ENCODE measurements at places on chromosomes 3 and 15.

- no peak for DNase-seq
These were observed 545.0 kb downstream of the SI start for GRCh38 chr3:164533275-164533674.

- no peak for DNase-seq
These were observed 68.4 kb downstream of the DPH6 start for GRCh38 chr15:35477312-35478262.

- DNase-seq = no peak
These were observed 28.1 kb downstream of the ARHGEF26 start for GRCh38 chr3:154149286-154149685.

GRCh38 chr3:44762170-44762677 is 630 bp downstream of the KIF15 start:
- DNase-seq = peak; percentile 0

GRCh38 chr3:170680593-170680992 is 94.7 kb upstream of the SLC7A14 start:
- no peak for DNase-seq

- peak; percentile 58 for DNase-seq
These were observed 111.6 kb upstream of the SLC6A6 start for GRCh38 chr3:14290631-14291385.

DNA sequence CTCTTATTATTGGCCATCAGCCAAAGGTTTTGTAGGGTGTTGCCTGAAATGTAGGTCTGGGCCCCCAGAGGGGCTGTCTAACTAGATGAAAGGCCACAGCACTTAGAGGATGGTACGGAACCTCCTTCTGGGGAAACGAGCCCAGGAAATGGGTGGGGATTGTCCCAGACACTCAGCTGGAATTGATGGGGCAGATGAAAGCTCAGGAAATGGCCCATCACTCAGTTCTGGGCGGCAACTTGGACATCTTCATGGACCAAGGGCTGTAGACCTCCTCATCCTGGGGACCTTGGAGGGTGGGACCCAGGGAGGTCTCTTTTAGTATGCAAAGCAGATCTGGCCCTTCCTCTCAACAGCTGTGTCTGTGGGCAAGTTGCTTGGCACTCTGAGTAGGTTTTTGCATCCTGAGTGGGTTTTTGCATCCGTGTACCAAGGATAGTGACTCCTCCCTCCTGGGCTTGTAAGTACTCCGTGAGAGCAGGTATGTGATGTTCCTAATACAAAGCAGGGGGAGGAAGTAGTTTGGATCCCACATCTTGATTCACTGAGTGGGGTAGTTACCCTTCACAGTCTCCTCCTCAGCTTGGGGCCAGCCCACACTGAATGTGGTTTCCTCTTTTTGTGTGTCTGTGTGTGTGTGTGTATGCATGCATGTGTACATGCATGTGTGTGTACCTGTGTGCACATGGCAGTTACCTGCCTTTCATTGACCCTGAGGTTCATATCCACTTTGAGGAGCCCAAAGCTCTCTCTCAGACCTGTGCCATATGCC is 292.0 kb downstream of the RPLP1 start:
- no peak for DNase-seq

DNA sequence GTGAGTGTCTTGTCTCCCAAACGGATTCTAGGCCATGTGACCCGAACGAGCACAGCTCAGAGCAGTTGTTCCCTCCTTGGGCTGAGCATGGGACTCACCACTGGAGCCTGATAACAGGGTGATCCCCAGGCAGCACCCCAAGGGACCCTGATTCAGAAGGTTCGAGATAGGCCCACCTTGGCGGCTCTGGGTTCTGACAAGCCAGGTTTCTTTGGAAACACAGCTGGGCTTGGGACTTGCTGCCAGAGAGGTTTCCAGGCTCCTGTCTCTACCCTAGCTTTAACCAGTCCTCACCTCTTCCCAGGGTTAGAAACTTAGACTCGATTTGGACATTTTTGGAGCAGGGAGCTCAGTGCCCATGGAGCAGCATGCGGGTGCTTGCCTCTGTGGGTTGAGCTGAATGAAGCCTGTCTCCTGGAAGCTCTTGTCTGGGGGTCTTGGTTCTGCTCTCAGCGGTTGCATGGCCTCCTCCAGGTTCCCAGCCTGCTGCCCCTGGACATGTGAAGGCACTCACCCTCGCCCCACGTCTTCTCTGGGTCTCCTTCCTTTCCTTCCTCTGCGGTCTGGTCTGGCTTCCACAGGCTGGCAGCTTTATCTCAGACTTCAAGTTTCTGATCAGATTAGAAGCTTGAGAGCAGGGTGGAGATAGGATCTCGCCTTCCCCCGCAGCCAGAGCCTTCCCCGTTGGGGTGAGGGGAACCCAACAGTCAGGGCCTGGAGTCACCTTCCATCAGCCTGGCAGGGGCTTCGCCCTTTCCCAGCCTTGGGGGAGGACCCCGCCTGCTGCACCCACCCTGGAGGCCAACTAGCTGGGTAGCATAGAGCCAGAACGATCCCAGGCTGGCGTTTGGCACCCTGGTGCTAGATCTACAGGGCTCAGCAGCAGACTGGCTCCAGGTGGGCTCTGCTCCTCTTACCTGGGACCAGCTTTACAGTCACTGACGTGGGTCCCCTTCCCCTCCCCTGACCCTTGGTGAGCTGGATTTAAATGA is 21.0 kb downstream of the PAQR5 start:
- no peak for DNase-seq

GRCh38 chr3:45491344-45491743 is 103.0 kb downstream of the LARS2 start:
- no peak for DNase-seq

GRCh38 chr15:71440489-71441110 is 325.3 kb downstream of the THSD4 start:
- peak; percentile 40 for DNase-seq

- no peak for DNase-seq
These were observed 619.8 kb upstream of the ZNF717 start for GRCh38 chr3:76405196-76405595.

DNA sequence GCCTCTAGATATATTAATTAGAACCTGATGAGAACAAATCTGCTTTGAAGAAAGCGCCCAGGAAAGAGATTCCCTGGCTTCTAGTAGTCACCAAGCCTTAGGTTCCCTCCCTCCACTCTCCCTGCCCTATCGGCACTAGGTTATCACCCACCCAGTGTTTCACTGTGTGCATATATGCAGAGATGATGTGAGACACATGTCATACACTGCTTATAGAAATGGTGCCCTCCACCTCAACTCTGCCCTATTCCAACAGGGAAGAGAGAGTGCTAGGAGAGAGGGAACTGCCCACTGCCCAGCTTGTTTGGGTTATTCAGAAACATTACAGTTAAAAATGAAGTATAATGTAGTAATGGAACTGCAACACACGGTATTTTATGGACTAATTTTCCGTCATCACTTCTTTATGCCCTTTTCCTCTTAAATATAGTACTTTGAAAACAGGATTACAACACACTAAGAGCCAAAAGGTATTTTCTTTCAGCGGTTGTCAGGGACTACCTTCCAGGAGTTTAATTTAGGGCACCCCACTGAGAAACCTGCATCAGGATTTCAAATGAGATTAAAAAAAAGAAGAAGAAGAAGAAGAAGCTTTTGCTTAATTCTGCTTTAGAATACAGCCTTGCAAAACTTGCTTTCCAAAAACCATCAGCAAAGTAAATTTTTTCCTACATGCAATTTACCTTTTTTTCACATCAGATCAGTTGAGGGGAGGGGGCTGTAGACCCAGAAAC is 55.3 kb downstream of the MEIS2 start:
- DNase-seq = no peak

DNA sequence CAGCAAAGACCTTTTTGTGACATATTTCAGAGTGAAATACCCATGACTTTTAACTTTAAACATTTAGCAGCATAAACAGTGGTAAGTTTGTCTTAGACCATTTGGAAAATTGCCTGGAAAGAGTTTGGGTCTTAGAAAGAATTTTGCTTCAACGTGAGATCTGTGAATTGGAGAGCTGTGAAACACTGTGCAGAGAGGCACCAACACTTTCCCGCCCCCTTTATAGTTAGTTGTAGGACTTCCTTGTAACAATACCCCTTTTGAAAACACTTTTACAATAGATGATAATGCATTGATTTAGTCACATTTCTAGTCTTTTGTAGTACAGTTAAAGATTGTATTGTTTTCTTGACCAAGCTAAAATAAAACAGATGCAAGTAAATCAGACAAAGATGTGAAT is 43.5 kb upstream of the MBNL1 start:
- no peak for DNase-seq

GRCh38 chr3:53998980-53999379 is 107.3 kb upstream of the SELENOK start:
- DNase-seq = no peak

DNA sequence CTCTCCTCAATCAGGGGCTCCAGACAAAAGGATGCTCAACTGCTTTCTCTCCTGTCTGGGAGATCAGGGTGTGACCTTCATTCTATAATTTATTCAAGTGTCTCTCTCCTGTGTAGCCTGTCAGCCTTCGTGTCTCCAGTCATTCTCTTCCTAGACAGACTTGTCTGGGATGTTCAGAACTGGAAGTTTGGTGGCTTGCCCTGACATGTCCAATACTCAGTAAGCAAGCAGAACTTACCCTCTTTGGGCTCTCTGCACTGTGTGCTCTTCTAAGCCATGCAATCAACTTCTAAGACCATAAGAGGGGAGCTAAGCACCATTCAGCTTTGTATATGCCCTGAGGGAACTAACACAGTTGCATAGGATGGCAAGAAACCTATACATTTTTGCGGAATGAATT is 14.1 kb downstream of the ACKR2 start:
- DNase-seq = no peak

DNA sequence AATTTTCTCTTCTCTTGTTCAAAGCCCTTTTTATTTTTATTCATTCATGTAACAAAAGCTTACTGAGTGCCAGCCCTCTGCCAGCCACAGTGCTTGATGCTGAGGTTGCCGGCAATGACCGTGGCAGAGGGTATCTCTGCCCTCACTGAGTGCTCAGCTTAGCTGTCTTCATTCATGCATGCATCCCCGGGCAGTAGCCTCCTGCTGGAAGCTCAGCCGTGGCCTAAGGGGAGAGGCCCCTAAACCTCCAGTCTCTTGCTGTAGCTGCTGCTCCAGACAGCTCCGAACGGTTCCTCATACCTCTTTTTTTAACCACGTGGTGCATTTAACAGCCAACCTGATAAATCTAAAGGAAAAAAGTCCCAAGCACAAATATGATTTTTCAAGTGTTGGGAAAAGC is 34.6 kb upstream of the CCDC66 start:
- DNase-seq = no peak

- DNase-seq = no peak
These were observed 534.5 kb upstream of the KCNMB2 start for GRCh38 chr3:178001670-178002101.

DNA sequence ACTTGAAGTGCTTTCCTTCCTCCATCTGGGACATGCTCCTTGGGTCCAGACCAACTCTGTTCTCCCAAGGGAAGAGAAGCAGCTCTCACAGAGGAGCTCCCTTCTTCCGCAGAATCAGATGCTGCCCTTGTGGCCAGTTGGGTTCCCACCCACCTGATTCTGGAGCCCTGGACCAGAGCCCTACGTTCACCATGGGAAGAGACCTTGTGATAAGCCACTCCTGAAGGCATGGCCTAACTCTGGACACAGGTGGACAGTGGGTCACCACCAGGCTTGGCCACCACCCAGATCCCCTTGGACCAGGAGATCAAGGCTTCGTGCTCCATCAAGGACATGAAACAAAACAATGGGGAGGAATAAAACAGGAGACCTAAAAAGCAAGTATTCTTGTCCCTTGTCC is 172.2 kb downstream of the RPLP1 start:
- DNase-seq = no peak
